Peyer's patch (tissue), 4 donors: ENCODE measurements at places on chromosomes 11 and 22. TPM values are rescaled to one million over a fixed set of nuclear protein-coding genes. Genes with fewer than 3 reads are reported as not detected.
A peak's percentile ranks its signal among the peaks of the same experiment; 100 is the strongest.

GRCh38 chr22:50252082-50253045 is 1.3 kb upstream of the HDAC10 start:
- peak; percentile 84 for DNase-seq

The ELFN2 gene
- under 0.01 TPM for total RNA-seq

DNA sequence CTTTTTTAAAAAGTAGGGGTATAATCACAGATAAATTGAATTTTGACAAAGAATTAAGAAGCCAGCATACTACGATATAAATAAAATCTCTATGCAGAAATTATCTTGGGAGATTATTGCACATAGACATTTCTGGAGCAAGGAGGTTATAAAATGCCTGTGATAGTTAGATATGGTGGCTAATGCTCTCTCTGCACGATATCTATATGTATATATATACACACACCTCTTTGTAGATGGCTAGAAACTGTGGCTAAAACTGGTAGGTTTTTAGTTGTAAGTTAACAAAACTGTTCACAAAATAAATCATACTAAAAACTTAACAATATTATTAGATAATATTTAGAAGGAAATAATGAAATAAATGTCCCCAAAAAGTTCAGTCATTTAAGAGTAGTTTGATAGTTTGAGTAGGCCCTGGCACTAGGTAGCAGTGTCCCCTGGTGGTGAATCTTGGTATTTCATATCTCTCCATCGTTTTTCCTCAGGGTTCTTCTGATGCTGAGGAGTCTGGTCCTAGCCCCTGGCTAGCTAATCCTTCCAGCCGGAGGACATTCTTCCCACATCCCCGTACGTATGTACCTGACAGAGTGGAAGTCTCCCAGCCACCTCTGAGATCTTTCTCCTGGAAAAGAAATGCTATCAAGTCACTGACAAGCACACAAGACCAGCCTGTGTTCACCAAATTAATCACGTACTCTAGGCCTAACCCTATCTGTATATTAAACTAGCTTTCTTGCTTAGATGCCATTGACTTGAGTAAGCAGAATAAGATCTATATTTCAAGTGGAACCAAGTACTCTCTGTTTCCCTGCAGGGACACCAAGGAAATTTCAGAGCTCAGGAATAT is 32.2 kb downstream of the ART5 start:
- no peak for DNase-seq

DNA sequence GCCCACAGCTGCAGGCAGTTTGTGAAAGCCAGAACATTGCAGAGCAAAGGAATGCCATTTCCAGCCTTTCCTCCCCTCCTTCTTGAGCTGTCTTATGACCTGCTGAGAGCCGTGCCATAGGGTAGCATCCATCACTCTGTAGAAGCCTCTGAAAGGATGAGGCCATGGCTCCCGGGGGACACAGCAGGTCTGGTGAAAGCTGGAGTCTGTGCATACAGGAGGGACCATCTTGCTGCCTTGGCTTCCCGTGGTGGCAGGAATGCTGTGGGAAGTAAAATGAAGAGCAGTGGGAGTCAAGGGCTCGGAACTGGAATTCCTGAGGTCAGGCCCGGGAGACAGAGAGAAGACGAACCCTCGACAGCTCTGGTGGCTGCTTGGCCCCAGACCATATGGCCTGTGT is 30.9 kb downstream of the ANO1 start:
- DNase-seq = no peak

- DNase-seq = peak; percentile 79
These were observed 5.3 kb upstream of the OR52M1 start for GRCh38 chr11:4539603-4540219.

- no peak for DNase-seq
These were observed 38.0 kb upstream of the ARFGAP3 start for GRCh38 chr22:42895087-42895486.

The LGALS1 gene
- total RNA-seq = 54.7 TPM

- DNase-seq = no peak
These were observed 84.4 kb downstream of the MPPED2 start for GRCh38 chr11:30501744-30502143.

DNA sequence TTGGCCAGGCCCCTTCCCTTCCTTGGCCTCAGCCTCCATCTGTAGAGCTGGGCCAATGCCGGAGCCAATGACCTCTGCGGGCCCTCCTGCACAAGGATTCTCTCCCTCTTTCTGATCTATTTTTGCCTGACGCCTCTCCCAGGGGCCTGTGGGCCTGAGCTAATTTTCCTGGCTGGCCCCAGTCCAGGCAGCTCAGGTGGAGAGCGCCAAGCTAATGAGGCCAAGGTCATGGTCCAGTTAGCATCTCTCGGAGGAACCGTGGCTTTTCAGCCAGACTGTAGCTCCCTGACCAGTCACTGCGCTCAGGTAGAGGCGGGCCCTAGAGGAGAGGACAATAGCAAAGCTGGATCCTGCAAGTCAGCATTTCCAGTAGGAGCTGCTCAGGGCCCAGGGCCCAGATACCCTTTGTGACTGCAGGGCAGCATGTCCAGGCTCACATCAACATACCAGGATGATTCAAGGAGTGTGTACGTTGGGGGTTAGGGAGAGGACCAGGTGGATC is 43.5 kb downstream of the APOL3 start:
- no peak for DNase-seq

The TREH gene
- 30.5 TPM for total RNA-seq

DNA sequence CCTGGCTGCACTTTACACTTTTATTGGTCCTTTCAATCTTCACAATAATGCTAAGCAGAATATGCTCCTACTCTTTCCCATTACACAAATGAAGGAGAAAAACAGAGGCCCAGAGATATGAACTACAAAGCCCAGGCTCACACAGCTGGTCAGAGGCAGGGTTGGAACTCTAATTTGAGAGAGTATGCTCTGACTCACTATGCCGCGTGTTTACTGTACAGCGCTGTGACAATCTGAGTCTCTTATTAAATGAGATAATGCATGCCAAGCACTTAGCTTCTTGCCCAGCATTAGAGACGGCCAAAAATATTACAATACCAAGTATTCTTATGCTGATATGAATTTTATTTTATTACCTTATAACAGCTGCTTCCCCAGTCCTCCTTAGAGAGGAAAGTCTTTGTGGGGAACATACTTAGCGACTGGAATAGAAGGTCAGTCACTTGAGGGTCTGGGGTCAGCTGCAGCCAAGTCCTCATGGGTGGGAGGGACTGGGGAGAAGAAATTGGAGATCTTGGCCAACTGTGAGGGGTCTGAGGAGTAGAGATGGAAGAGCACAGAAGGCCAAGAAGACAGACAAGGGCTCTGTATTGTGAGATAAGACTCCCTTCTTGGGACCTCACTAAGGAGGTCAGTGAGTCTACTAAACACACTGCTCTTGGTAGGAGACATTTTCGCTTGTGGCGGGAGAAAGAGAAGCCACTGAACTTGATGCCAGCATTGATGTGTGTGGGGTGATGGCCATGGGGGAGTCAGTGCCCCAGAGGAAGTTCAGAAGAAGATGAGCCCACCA is 150.8 kb upstream of the TIMP3 start:
- DNase-seq = no peak

The UPK3A gene
- not detected for total RNA-seq

- DNase-seq = no peak
These were observed 106.0 kb upstream of the TIMP3 start for GRCh38 chr22:32695451-32695891.

DNA sequence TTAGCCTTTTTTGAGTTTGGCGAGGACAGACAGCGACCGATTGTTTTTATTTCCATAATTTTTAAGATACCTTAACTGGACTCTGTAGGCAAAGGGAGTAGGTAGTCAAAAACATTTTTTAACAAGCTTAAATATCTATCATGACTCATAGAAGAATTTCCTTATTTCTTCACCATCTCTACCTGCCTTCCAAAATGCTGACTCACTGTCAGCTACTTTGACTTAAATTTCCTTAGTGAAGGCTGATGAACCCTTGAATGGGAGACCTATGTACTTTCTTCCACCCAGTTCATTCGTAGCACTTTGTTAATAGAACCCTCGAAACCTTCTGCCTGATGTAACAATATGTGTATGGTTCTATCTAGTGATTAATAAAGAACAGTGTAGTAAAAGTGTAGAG is 1.1 kb upstream of the MTMR2 start:
- no peak for DNase-seq

DNA sequence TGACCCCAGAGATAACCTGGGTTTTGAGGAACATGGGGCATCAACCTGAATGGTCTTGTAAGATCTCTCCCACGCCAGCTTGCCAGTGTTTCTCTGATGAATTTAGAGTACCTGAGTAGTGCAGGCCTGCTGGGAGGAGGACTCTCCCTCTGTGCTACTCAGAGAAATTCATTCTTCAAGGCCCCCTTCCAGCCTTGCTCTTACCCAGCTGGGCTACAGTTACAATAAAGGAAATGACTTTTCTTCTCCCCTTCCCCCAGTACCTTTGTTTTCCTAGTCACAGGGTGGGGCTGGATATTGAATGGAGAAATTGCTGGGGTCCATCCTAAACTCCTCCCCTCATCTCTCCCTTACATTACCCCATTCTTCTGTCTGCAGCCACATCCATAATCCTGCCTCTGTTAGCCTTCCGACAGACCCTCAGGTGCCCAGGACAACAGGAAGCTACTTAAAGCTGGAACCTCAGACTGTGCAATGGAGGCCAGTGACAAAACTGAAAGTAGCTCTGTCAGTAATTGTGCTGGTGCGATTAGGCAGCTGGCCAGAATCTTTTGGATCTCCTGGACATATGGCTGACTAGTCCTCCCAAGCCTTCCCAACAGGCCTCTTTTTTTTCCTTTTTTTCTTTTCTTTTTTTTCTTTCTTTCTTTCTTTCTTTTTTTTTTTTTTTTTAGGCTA is 17.4 kb downstream of the LIMK2 start:
- DNase-seq = peak; percentile 76

DNA sequence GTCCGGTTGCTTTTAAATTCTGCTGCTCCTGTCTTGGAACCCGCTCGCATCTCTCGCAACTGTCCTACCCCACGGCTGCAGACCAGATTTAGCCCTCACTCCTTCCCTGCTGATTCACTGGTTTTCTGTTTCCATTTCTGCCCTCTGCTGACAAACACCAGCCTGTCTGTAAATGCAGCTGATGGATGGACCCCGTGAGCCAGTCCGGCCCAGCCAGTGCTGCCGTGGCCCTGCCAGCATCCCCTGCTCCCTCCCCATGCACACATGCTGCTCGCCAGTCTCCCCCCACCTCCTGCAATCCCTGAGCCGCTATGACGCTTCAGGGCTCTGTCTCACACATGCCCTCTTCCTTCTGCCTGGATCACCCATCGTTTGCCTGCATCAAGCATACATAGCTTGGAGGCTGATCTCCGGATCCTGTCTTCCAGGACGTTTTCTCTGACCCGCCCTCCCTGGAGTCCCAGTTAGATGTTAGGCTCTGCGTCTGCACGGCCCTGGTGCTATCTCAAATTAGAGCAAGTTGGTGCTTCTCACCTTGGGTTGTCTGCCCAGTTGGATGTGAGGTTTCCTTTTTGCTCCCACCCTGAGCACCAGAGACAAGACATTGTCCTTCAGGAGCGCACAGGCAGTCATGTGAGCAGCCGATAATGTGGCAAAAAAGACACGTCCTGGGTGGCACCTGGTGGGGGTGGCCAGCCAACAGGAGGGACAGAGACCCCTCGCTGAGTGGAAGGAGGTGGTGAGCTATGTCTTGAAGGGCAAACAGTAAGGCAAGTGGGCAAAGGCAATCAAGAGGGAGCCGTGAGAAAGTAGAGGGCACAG is 4.3 kb upstream of the ACR start:
- DNase-seq = no peak

- DNase-seq = no peak
These were observed 24.8 kb downstream of the MYO7A start for GRCh38 chr11:77152846-77153245.

The SCUBE1 gene
- total RNA-seq = 1.6 TPM

The THRSP gene
- not detected for total RNA-seq

- DNase-seq = no peak
These were observed 17.4 kb downstream of the BMAL1 start for GRCh38 chr11:13294771-13295579.

The IL17REL gene
- total RNA-seq = 1.2 TPM

The DDI1 gene
- not detected for total RNA-seq

DNA sequence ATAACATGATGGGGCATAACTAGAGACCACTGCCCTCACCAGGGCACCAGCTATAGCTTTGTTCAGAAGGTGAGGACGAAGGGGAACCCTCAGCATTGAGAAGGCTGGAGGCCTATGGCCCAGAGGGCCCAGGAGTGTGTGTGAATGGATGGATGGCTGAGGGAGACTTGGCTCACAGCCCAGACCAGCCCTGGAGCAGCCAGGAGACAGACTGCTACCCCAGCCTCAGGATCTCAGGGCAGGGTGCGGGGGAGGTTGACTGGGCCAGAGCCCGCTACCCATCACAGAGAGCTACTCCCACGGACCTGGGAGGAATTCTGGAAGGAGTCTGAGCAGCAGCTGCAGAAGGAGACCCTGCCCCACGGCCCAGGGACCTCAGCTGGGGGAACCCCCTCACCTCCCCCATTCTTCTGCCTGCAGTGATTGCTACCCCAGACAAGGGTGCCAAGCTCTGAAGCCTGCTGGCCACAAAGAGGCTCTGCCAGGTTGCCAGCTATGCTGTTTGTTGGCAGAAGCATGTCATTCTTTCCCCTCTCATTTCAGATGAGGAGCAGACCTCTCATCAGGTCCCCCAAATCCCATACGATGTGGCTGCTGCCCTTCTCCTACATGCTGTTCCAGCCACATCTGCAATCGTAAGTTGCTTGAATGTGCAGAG is 5.4 kb upstream of the CSDC2 start:
- no peak for DNase-seq

The ALG9 gene
- total RNA-seq = 32.4 TPM

DNA sequence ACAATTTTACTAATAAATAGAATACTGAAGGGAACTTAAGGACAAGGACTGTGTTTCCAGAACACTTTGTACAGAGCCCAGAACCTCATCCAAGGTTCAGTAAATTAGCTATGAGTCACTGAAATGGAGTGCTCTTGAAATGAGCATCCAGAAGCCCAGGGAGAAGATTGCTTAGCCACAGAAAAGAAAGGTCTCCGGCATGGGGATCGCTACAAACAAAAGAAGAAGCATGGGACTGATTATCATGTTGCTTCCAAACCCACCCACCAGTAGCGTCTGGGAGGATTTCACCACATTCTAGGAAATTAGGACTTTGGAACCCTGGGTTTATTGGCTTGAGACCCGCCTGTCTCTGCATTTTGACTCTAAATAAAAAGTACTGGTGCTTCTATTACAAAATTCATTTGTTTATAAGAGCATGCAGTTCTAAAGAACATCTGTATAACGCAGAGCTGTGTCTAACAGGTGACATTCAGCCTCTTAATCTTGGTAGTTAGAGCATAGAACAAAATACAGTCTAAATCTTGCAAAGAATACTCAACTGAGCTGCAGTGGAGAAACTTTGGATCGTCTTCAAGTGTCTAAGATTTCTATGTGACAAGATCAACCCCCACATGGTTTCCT is 35.9 kb upstream of the SESN3 start:
- DNase-seq = no peak
